ENCODE measurements at places on chromosomes 12 and 14. TPM values are rescaled to one million over a fixed set of nuclear protein-coding genes. Genes with fewer than 3 reads are reported as not detected.

Gene KLHL33
- total RNA-seq = 0.22 TPM

Gene GPR132
- 80.9 TPM for total RNA-seq

Gene NYNRIN
- total RNA-seq = 0.11 TPM

- no peak overlapping the region for H3K4me3 ChIP-seq
- DNase-seq = no peak
- no peaks in the 10 kb centered on the region for H3K27me3 ChIP-seq
- no peak overlapping the region for H3K27ac ChIP-seq
- peaks cover 5% of the 10 kb centered on the region for H3K36me3 ChIP-seq
- H3K4me1 ChIP-seq = no peaks in the 10 kb centered on the region
Observed at GRCh38 chr14:82536566-82536965, 1002.9 kb upstream of the SEL1L start.

DNA sequence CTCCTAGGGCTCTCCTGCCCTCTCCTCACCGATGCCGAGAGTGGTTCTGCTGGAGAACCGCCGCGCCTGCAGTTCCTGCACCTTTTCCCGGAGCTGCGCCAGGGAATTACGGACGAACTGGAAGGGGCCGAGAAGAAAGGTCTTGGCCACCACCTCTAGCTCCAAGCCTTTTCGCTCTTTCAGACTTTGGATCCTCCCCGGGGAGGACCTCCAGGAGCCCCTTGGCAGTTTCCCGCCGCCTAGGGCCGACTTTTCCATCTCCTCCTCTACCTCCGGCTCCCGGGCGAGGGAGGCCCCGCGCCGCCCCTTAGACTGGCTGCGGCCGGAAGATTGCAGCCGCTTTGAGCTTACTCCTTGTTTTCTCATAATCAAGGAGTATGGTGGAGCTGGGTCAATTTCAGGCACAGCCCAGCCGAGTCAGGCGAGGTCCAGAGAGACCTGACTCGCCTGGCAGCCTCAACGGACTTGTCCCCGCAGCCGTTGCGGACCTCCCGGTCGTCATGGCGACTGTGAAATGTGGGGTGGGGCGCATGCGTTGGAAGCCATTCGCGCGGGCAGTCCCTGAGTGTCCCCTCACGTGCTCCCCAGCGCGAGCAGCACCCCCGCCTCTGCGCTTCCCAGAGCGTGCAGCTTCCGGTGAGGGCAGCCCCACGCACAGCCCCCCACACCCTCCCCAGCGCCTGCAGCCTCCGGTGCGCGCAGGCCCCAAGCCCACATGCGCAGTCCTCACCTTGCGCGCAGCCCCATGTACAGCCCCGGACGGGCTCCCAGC lies at the start of gene DPY19L2:
TSS of gene DPY19L2 (minus strand) at position 466 of the 772 bp plus-strand sequence. CDS start at position 366, 100 bp downstream.
- no peak within 1 kb of the TSS for H3K27ac ChIP-seq
- no peaks in the 10 kb centered on the region for H3K4me1 ChIP-seq
- no peaks in the 10 kb centered on the region for H3K36me3 ChIP-seq
- DNase-seq = no peak
- peak within 1 kb of the TSS; percentile 4 for H3K4me3 ChIP-seq

DNA sequence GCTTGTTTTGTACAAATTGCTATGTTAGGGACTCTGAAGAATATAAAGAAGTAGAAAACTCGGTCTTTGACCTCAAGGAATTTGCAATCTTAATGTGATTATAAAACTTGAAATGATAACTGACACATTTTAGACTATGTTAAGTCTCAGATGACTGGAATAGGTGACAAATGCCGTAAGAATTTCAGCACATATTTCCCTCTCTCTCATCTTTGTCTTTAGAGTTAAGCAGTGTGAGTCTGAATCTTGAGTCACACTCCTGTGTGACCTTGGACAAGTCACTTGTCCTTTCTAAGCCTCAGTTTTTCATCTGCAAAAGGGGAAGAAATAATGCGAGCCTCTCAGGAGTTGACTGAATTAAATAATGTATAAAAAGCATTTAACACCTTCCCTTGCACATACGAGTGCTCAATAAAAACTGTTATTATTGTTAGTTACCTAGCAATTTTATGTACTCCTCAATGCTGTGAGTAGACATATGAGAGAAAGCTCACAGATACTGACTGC lies 103.7 kb downstream of the DYRK2 start:
- no peaks in the 10 kb centered on the region for H3K4me1 ChIP-seq
- H3K4me3 ChIP-seq = no peak overlapping the region

DNA sequence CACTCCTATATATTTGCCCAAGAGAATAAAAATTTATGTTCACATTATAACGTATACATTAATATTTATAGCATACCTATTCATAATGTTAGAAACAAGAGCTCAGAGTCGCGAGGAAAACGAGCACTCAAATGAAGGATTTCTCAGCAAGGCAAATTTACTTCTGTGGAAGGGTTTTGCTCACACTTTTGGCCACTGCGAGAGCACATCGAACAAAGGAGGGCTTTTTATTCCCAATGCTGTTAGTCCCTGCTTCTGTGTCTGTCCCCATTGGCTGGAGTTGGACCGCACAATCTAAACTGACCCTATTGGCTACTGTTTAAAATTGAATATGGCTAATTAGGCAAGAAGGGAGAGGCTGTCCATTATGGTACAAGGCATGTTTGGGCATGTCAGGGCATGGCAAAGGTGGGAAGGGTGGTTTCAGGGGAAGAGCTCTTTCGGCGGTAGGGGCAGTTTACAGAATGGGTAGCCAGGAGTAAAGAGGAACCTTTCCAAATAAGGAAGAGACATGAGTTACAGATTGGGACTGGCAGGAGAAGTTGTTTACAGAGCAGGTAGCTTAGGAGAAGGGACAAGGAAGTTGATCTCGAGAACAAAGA lies 702.9 kb downstream of the TRHDE start:
- no peaks in the 10 kb centered on the region for H3K27me3 ChIP-seq
- H3K4me1 ChIP-seq = no peaks in the 10 kb centered on the region
- DNase-seq = no peak
- peaks cover 6% of the 10 kb centered on the region for H3K36me3 ChIP-seq
- H3K27ac ChIP-seq = no peak overlapping the region
- no peak overlapping the region for H3K4me3 ChIP-seq

DNA sequence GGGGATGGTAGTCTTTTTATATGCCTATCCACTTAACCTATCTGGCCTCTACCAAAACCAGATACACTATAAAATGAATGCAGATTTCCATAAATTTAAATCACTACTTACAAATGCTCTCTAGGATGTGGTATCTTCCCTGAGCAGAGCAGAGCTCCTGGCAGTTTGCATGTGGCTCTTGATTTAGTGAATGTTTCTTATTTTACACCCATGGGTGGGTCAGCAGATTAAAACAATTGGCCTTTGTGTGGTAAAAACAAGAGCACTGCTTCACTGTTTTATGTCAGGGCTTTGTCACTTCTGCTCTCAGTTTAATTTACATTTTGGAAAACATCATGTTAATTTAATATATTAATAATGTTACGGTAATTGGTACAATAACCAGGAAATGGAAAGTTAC lies 5.5 kb downstream of the TAS2R19 start:
- H3K4me1 ChIP-seq = peaks cover 5% of the 10 kb centered on the region
- H3K27ac ChIP-seq = no peak overlapping the region
- H3K36me3 ChIP-seq = no peaks in the 10 kb centered on the region
- H3K4me3 ChIP-seq = no peak overlapping the region
- H3K27me3 ChIP-seq = no peaks in the 10 kb centered on the region

- H3K4me1 ChIP-seq = peaks cover 44% of the 10 kb centered on the region
- peak overlapping the region; percentile 81 for H3K4me3 ChIP-seq
- peaks cover 50% of the 10 kb centered on the region for H3K27me3 ChIP-seq
- peak overlapping the region; percentile 60 for H3K27ac ChIP-seq
- DNase-seq = no peak
- peaks cover 7% of the 10 kb centered on the region for H3K36me3 ChIP-seq
Observed at GRCh38 chr12:54051874-54052437, 1.7 kb upstream of the HOXC4 start.

DNA sequence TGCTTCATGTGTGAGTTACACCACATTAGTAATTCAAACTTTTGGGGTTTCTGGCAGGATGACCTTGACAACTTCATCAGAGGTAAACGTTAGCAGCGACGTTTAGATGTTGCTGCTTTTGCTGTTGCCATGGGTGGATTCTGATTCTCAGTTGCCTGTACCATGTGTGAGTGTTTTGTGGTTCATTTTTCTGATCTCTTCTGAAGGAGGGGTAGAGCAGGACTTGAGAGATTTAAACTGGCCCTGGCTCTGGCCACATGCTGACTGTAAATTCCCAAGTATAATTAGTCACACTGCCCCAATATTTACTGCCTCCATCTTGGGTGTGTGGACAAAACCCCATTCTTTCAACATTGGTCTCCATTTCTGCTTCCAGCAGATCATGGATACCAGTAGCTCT lies 110.4 kb downstream of the ETV6 start:
- no peaks in the 10 kb centered on the region for H3K36me3 ChIP-seq
- peaks cover 29% of the 10 kb centered on the region for H3K4me1 ChIP-seq
- H3K27me3 ChIP-seq = no peaks in the 10 kb centered on the region

DNA sequence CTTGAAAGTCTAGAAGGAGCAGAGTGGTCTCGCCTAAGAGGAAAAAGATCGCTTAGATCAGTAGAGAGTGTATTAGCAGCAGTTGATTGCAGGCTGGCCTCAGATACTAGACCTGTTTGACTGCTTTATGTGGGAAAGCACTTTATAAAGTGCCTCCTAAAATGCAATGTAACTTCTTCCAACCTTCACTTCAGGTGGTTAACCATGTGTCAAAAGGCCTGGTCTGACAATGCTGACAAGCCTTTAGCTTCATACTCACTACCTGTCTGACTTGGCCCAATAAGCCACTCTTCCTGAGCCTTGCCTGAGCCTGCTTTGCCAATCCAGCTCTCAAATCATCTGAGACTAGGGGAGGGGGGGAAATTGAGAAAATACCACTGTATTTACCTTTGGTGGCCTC lies 14.6 kb downstream of the MGAT4C start:
- DNase-seq = no peak
- H3K27me3 ChIP-seq = no peaks in the 10 kb centered on the region
- no peak overlapping the region for H3K27ac ChIP-seq
- H3K4me3 ChIP-seq = no peak overlapping the region
- H3K4me1 ChIP-seq = no peaks in the 10 kb centered on the region
- H3K36me3 ChIP-seq = no peaks in the 10 kb centered on the region

DNA sequence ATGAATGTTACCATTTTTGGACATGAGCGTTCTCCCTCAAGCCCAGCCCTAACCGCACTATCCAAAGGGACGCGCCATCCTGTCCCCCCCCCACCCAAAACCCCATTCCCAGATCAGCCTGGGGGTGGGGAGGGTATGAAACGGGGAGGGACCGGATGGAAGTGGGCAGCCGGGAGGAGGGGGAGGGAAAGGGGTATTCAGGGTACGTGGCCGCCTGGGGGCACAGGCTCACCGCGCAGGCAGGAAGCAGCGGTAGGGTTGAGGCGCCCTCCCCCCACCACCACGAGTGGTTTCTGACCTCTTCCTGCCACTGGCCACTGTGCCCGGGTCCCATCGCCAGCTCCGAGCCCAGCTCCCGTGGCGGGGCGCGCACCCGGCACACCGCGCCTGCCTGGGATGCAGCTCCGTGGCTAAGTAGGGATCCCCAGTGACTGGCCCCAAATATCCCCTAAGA lies 1.4 kb downstream of the ACTN1 start:
- peaks cover 32% of the 10 kb centered on the region for H3K4me1 ChIP-seq
- DNase-seq = peak; percentile 90
- peaks cover 11% of the 10 kb centered on the region for H3K36me3 ChIP-seq
- H3K27me3 ChIP-seq = peaks cover 8% of the 10 kb centered on the region
- peak overlapping the region; percentile 81 for H3K4me3 ChIP-seq

- H3K4me3 ChIP-seq = no peak overlapping the region
- no peak for DNase-seq
- H3K36me3 ChIP-seq = no peaks in the 10 kb centered on the region
- peaks cover 7% of the 10 kb centered on the region for H3K4me1 ChIP-seq
- H3K27me3 ChIP-seq = peaks cover 13% of the 10 kb centered on the region
Observed at GRCh38 chr14:104681689-104682074, 7.7 kb upstream of the INF2 start.

DNA sequence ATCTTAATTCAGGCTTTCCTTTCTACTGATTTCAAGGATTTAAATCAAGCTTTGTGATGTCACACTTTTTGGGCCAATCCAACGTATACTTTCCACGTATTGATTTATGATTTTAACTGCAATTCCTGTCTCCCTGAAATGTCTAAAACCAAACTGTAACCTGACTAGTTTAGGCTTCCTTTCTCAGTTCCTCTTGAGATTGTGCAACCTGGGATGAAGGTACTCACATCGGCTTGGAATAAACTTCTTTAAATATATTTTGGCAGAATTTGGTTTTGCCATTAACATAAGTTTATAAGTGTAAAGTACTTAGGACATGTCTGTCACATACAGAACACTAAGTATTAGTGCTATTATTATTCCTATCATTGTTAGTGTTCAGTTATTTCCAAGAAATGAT lies 224.6 kb downstream of the CRADD start:
- no peaks in the 10 kb centered on the region for H3K4me1 ChIP-seq
- no peak overlapping the region for H3K4me3 ChIP-seq
- H3K27ac ChIP-seq = no peak overlapping the region
- no peaks in the 10 kb centered on the region for H3K36me3 ChIP-seq
- no peak for DNase-seq

GRCh38 chr14:36941783-36942521 lies 230.5 kb downstream of the SLC25A21 start:
- H3K4me1 ChIP-seq = no peaks in the 10 kb centered on the region
- no peak overlapping the region for H3K27ac ChIP-seq
- DNase-seq = no peak
- peaks cover 1% of the 10 kb centered on the region for H3K27me3 ChIP-seq
- no peaks in the 10 kb centered on the region for H3K36me3 ChIP-seq
- H3K4me3 ChIP-seq = no peak overlapping the region

GRCh38 chr14:52650774-52651173 lies 44.6 kb downstream of the ERO1A start:
- no peak for DNase-seq
- no peak overlapping the region for H3K27ac ChIP-seq
- peaks cover 2% of the 10 kb centered on the region for H3K4me1 ChIP-seq
- peaks cover 12% of the 10 kb centered on the region for H3K36me3 ChIP-seq

DNA sequence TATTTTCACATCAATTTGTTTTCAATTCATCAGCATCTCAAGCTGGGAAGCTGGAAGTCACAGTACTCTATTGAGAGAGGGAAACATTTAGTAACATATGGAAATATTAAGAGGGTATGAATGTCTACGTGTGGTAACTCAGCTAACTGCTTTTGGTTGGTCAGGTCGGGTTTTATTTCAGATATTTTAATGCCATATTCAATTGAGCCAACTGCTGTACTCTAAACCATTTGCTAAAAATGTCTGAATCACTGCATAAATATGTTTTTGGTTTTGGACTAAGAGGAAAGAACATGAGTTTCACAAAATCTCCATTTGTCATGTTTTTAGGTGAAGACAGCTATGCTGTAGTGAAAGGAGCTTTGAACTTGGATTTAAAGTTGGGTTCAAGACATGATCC lies 18.9 kb upstream of the PPFIBP1 start:
- H3K36me3 ChIP-seq = no peaks in the 10 kb centered on the region
- no peak overlapping the region for H3K4me3 ChIP-seq
- no peak overlapping the region for H3K27ac ChIP-seq
- peaks cover 40% of the 10 kb centered on the region for H3K27me3 ChIP-seq
- no peaks in the 10 kb centered on the region for H3K4me1 ChIP-seq

- H3K27me3 ChIP-seq = peaks cover 10% of the 10 kb centered on the region
- H3K36me3 ChIP-seq = no peaks in the 10 kb centered on the region
- DNase-seq = no peak
- no peaks in the 10 kb centered on the region for H3K4me1 ChIP-seq
- H3K27ac ChIP-seq = no peak overlapping the region
Observed at GRCh38 chr12:15751741-15752140, 37.4 kb downstream of the EPS8 start.

- H3K27ac ChIP-seq = no peak overlapping the region
- no peak for DNase-seq
- H3K4me3 ChIP-seq = no peak overlapping the region
- H3K4me1 ChIP-seq = no peaks in the 10 kb centered on the region
- peaks cover 12% of the 10 kb centered on the region for H3K27me3 ChIP-seq
- no peaks in the 10 kb centered on the region for H3K36me3 ChIP-seq
Observed at GRCh38 chr12:131552492-131552863, 158.4 kb upstream of the SFSWAP start.

GRCh38 chr14:59427653-59428580 lies 37.3 kb downstream of the GPR135 start:
- no peaks in the 10 kb centered on the region for H3K36me3 ChIP-seq
- no peak for DNase-seq
- no peak overlapping the region for H3K4me3 ChIP-seq

All from natural killer cell treated with Interleukin-12 subunit alpha and Interleukin-12 subunit beta and Interleukin-15 and Interleukin-18, amount 100 ng/mL, for 72 hours (primary cell).